ENCODE measurements at places on chromosomes 7 and 10.

GRCh38 chr10:124221356-124222317 lies 128.2 kb upstream of the CHST15 start:
- DNase-seq: no peak

- no peak for DNase-seq
These were observed 63.5 kb downstream of the LGI1 start for GRCh38 chr10:93821051-93821772.

GRCh38 chr7:44512736-44513135 lies 22.3 kb upstream of the NUDCD3 start:
- DNase-seq: no peak

DNA sequence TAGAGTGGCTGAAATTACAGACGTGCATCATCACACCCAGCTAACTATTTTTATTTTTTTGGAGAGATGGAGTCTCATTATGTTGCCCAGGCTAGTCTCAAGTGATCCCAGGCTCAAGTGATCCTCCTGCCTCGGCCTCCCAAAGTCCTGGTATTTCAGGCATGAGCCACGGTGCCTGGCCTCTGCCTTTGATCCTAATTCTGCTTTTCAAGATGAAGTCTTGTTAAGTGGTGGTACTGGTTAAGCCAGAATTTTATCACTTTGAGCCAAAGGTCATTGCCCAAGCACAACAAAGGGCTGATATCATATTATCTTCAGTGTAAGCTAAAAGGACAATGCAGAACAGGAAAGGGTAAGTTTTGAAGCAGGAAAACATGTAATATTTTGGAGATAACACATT lies 64.2 kb downstream of the MYOF start:
- no peak for DNase-seq

- DNase-seq: no peak
These were observed 168.9 kb downstream of the TWIST1 start for GRCh38 chr7:18948521-18948920.

GRCh38 chr10:92993699-92994272 lies 66.8 kb upstream of the CYP26C1 start:
- no peak for DNase-seq

- DNase-seq: no peak
These were observed 72.8 kb upstream of the MPP7 start for GRCh38 chr10:28375399-28376354.

GRCh38 chr7:82964150-82964882 lies 198.4 kb downstream of the PCLO start:
- no peak for DNase-seq

DNA sequence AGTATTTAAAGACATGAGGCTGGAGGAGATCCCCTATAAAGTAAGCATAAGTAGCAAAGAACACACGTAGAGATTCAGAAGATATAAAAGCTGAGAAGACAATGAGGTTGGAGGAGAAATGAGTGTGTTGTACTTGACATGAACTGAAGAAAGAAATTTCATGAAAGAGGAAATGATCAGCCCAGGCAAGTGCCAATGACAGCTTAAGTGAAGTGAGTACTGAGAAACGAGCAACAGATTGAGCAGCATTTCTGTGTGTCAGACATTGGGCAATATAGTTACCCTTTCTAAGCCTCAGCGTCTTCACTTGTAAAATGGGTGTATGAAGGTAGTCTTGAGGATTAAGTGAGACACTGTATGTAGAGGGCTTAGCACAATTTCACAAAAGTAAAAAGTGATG lies 4.8 kb upstream of the LIPA start:
- no peak for DNase-seq

DNA sequence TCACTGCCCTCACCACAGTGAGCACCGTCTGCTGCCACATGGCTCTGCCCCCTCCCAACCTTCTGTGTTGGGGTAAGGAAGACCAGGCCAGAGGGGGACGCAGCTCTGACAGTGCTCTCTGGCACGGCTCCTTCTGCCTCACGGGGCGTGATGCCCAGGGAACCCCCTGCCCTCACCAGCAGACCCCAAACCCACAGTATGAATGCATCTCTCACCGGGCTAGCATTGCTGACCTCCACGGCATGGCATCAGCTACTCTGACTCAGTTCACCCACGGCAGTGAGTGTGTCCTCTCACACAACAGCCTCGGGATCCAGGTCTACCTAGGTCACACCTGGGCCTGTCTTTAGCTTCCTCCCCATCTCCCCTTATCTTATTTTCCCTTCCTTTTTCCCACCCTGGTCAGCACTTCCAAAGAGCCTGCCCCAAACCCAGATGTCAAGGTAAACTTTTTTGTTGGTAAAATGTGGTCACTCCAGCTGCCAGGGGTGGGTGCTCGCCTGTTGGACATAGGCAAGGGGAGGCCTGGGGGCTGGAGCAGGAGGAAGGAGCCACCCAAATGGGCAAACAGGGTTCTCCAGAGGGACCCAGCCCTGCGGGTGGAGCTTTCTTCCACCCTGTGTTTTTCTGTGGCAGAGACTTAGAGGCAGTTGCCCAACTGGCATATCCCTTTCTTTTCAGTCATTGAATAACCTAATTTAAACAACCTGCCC lies 4.4 kb downstream of the CALML3 start:
- no peak for DNase-seq

GRCh38 chr7:11833431-11833830 lies 1.4 kb upstream of the THSD7A start:
- no peak for DNase-seq

GRCh38 chr7:106865130-106866041 lies at the start of gene PIK3CG:
Gene PIK3CG, plus strand, starts transcription at chr7:106865282. Its CDS starts 2,280 bp downstream, at chr7:106867562.
- no peak for DNase-seq

- DNase-seq: no peak
These were observed 2.5 kb upstream of the RHBDD2 start for GRCh38 chr7:75876126-75876881.

DNA sequence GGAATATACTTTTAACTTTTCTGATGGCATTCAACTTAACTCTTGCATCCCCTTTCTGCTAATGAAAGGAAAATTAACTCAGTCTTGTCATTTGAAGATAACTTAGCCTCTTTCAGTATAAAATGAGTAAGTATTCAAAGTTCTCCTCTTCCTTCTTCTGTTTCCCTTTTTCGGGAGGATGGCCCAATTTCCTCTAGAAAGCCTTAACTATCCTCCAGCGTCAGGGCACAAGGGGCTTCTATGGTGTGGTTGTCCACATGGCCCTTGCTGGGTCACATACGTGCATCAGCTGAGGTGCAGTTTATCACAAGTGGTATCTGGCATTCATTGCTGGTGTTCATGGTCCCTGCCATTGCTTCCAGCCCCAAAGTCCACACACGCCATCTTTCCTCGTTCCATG lies 17.8 kb upstream of the GSAP start:
- DNase-seq: no peak

- no peak for DNase-seq
These were observed 6.6 kb downstream of the TRIM8 start for GRCh38 chr10:102650655-102651454.

GRCh38 chr7:128876127-128876526 lies 13.5 kb downstream of the ATP6V1F start:
- no peak for DNase-seq

DNA sequence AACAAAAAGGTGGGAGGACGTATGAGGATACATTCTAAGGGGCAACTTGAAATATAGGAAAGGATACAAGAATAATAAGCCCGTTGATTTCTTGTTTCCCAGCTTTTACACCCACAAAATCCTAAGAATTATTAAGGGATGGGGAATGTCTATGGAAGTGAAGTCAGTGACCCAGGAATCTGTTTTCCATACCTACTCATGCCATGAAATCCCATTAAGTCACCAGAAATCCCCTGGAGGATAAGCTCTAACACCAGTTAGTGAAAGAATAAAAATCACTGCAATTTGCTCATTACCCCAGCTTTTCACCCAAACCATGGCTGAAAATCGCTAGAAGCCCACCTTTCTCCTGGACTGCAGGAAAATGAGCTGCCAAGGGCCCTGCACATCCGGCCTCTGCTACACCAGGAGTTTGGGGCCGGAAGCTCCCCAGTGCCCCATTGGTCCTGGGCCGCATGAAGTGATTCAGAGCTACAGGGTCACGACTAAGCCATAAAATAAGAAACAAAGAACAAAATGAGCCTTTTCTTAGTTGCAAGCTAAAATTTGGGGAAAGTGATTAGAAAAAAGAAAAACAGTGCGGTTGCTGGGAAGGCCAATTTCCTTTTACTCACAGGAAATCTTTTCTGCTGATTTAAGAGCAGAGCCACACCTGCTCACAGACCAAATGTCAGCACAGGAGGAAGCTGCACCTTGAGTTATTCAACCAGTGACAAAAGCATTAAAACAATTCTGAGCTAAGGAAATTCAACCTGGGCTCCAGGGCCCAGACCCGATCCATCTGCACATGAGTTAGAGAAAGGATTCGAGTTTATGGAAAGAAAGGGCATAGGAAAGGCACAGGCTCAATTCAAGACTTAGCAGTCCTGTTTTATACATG lies 40.3 kb downstream of the HIPK2 start:
- DNase-seq: peak; percentile 33

- DNase-seq: no peak
These were observed 45.5 kb upstream of the HELLS start for GRCh38 chr10:94500063-94500462.

- no peak for DNase-seq
These were observed 78.3 kb downstream of the SLC25A40 start for GRCh38 chr7:87797798-87798403.

All from stimulated activated CD4-positive, alpha-beta T cell treated with anti-CD3 and anti-CD28 coated beads, TNF-alpha, amount 100 ng/mL, for 24 hours (primary cell).